ENCODE measurements at places on chromosomes 5 and 9. TPM values are rescaled to one million over a fixed set of nuclear protein-coding genes. Genes with fewer than 3 reads are reported as not detected.

GRCh38 chr5:118857700-118858099 is 130.6 kb downstream of the DTWD2 start:
- H3K27me3 ChIP-seq, result no peaks in the 10 kb centered on the region
- H3K4me1 ChIP-seq, result no peaks in the 10 kb centered on the region
- no peak overlapping the region for H3K27ac ChIP-seq
- DNase-seq, result no peak
- no peaks in the 10 kb centered on the region for H3K36me3 ChIP-seq

DNA sequence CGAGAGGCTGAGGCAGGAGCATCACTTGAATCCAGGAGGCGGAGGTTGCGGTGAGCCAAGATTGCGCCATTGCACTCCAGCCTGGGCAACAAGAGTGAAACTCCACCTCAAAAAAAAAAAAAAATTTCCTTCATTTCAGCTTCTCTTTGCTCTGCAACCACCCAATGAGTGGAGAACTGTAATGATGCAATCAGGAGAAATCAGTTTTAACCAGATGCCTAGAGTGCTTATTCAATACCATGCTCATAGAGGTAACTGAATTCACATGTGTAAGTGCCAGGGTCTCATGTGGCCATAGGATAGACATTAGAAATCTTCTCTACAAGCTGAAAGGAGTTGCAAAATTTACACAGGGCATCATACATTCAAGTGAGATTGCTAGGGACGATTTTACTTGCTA is 70.6 kb downstream of the HMHB1 start:
- H3K4me1 ChIP-seq, result no peaks in the 10 kb centered on the region
- H3K36me3 ChIP-seq, result no peaks in the 10 kb centered on the region
- no peaks in the 10 kb centered on the region for H3K27me3 ChIP-seq
- H3K27ac ChIP-seq, result no peak overlapping the region

GRCh38 chr9:4508907-4509589 is 18.8 kb downstream of the SLC1A1 start:
- no peaks in the 10 kb centered on the region for H3K27me3 ChIP-seq
- no peak overlapping the region for H3K4me3 ChIP-seq
- no peaks in the 10 kb centered on the region for H3K36me3 ChIP-seq

DNA sequence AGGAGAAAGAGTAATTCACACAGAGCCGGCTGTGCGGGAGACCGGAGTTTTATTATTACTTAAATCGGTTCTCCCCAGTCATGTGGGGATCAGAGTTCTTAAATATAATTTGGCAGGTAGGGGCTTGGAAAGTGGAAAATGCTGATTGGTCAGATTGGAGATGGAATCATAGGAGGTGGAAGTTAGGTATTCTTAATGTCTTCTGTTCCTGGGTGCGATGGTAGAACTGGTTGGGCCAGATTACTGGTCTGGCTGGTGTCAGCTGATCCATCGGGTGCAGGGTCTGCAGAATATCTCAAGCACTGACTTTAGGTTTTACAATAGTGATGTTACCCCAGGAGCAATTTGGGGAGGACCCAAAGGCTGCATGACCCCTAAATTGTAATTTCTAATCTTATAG is 4.6 kb upstream of the CERCAM start:
- H3K36me3 ChIP-seq, result no peaks in the 10 kb centered on the region
- H3K4me1 ChIP-seq, result peaks cover 14% of the 10 kb centered on the region

DNA sequence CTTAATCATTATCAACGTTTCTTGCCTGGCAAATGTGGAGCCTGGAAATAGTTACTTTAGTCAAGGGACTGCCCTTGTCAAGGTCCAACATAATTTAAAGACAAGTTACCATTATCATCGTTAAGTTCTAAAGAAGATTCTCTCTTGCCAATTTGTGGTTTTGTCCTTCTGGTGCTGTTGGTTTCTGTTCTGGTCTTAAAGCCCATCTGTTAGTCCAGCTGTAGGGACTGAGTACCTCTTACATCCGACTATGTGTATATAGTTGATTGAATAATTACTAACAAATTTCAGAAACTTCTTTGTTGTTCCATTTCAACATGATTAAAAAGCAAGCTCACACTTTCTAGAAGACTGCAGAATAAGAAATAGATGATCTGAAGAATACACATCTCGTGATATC is 1854.9 kb downstream of the MAT2B start:
- no peak for DNase-seq
- no peaks in the 10 kb centered on the region for H3K36me3 ChIP-seq
- no peaks in the 10 kb centered on the region for H3K27me3 ChIP-seq

GRCh38 chr5:159951834-159952233 is 35.6 kb downstream of the ADRA1B start:
- no peaks in the 10 kb centered on the region for H3K27me3 ChIP-seq
- no peak for DNase-seq
- no peak overlapping the region for H3K27ac ChIP-seq
- no peaks in the 10 kb centered on the region for H3K4me1 ChIP-seq

- no peak for DNase-seq
- H3K27ac ChIP-seq, result no peak overlapping the region
- H3K27me3 ChIP-seq, result no peaks in the 10 kb centered on the region
- H3K36me3 ChIP-seq, result no peaks in the 10 kb centered on the region
- H3K4me1 ChIP-seq, result peaks cover 25% of the 10 kb centered on the region
Measured at GRCh38 chr9:77883846-77884771, 147.5 kb downstream of the GNAQ start.

DNA sequence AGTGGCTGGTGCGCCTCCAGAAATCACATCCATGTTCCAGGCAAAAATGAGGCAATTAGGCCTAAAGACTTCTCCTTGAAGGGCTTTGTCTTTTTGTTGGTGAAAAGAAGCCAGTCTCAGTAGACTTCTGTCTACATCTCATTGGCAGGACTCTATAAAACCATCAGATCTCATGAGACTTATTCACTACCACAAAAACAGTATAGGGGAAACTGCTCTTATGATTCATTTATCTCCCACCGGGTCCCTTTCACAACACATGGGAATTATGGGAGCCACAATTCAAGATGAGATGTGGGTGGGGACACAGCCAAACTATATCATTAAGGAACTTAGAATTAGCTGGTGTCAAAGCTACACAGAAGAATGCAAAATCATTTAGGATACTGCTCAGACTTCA is 77.7 kb upstream of the SNX2 start:
- H3K36me3 ChIP-seq, result no peaks in the 10 kb centered on the region
- no peaks in the 10 kb centered on the region for H3K27me3 ChIP-seq
- H3K4me1 ChIP-seq, result no peaks in the 10 kb centered on the region
- H3K4me3 ChIP-seq, result no peak overlapping the region
- no peak overlapping the region for H3K27ac ChIP-seq

DNA sequence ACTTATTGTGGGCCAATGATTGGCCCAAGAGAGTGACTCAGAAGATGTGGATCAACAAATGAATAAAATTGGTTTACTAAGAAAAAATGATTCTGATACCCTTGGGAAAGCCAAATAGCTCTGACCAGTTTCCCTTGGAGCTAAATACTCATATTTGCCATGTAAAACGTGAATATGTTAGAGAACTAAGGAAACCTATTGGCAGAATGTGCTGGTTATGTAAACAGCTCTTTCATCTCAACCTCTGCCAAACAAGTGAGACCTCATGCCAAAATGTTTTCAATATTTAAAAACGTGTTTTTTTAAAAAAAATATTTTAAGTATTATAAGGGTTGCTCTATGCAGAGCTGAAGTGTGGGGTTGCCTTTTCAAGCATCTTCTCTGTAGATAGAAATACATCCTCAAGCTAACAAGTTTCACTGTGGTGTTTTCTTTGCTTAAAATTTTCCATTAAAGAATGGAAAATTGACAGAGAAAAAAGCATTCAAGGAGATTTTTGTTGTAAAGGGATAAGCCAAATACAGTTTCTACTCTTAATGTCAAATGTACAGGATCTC is 186.9 kb upstream of the TUT7 start:
- H3K27ac ChIP-seq, result no peak overlapping the region
- H3K27me3 ChIP-seq, result no peaks in the 10 kb centered on the region
- H3K4me1 ChIP-seq, result no peaks in the 10 kb centered on the region
- H3K36me3 ChIP-seq, result no peaks in the 10 kb centered on the region
- no peak for DNase-seq

GRCh38 chr9:114516913-114517312 is 11.6 kb upstream of the WHRN start:
- no peaks in the 10 kb centered on the region for H3K36me3 ChIP-seq
- H3K4me1 ChIP-seq, result no peaks in the 10 kb centered on the region
- no peak overlapping the region for H3K4me3 ChIP-seq
- DNase-seq, result no peak
- H3K27me3 ChIP-seq, result peaks cover 6% of the 10 kb centered on the region

- H3K36me3 ChIP-seq, result no peaks in the 10 kb centered on the region
- no peak overlapping the region for H3K4me3 ChIP-seq
- DNase-seq, result peak; percentile 89
- H3K4me1 ChIP-seq, result peaks cover 11% of the 10 kb centered on the region
- H3K27ac ChIP-seq, result peak overlapping the region; percentile 31
Measured at GRCh38 chr5:150599917-150600511, 40.4 kb upstream of the SYNPO start.

GRCh38 chr9:26677965-26678706 is 214.5 kb downstream of the CAAP1 start:
- DNase-seq, result no peak
- H3K27me3 ChIP-seq, result no peaks in the 10 kb centered on the region
- H3K27ac ChIP-seq, result no peak overlapping the region
- H3K4me3 ChIP-seq, result no peak overlapping the region
- no peaks in the 10 kb centered on the region for H3K36me3 ChIP-seq

GRCh38 chr5:165349735-165350134 is 1844.3 kb downstream of the MAT2B start:
- H3K27ac ChIP-seq, result no peak overlapping the region
- no peaks in the 10 kb centered on the region for H3K27me3 ChIP-seq
- no peak for DNase-seq

DNA sequence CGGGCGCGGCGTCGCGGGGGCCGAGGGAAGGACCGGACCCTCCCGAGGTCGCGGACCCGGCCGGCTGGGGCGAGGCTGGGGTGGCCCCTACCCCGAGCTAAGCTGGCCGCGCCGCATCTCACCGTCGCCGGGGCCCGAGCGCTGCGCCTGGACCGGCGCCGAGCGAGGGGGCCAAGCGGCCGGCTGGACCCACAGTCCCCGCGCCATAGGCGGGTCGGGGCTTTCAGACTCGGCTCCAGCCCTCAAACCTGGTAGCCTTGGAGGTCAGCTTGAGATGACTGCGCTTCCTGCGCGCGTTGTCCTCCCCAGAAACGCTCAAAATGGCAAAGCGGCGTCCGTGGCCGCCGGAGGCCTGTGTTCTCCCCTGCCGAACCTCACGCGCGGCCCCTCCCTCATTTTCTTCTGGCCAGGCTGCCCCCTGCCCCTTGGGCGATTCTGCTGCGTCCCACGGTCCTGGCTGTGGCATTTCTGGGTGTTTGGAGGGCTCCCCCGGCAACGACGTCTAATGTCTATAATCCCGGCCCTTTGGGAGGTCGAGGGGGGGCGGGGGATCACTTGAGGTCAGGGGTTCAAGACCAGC is 8.7 kb upstream of the GRIN1 start:
- H3K27ac ChIP-seq, result peak overlapping the region; percentile 85
- H3K27me3 ChIP-seq, result no peaks in the 10 kb centered on the region
- peak; percentile 59 for DNase-seq
- peak overlapping the region; percentile 77 for H3K4me3 ChIP-seq
- H3K4me1 ChIP-seq, result peaks cover 26% of the 10 kb centered on the region

DNA sequence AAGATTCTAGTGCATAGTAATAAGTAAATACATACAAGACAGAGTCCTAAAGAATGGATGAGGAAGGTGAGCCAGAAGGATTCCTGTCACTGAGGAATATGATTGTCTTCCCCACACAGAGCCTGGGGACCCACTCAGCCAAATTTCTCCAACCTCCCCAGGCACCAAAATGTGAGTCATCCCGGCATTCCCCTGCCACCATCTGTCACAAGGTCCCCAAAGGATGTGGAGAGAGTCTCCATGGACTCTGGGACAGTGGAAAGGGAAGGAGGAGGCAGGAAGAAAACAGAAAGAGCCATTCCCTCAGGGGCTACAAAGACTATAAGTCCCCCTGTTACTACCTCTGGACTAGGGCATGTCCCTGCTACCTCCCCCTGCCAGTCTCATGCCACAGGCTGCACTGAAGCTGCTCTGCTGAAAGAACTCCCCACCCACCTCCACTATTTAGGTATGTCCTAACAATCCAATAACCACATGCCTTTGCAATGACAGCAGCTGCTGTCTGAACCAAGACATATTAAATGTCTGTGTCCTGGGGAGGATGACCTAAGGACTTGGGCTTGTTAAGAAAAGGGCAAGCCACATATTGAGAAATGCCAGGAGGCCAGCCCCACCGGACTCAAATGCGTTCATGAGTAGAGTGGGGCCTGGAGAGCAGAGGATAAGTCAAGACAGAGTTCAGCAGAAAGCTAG is 10.7 kb upstream of the OR5C1 start:
- H3K27me3 ChIP-seq, result no peaks in the 10 kb centered on the region
- H3K36me3 ChIP-seq, result no peaks in the 10 kb centered on the region
- H3K4me1 ChIP-seq, result no peaks in the 10 kb centered on the region
- no peak overlapping the region for H3K27ac ChIP-seq

DNA sequence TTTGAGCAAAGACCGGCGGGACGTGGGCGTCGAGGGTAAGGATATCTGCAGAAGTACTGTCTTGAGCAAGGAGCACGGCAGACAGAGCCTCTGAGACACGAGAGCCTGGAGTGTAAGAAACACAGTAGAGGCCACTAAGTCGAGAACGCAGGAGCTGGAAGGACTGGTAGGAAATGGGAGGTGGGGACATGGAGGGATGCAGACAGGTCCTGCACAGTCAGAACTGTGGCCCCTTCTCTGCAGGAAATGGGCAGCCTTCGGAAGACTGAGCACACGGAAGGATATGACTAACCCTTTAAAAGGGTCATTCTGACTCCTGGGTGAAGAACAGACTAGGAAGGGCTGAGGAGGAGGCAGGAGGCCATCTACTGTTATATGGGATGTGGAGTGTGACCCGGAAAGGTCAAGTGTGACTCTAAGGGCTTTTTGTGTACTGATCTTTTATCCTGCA is 1.4 kb upstream of the CAMSAP1 start:
- peaks cover 30% of the 10 kb centered on the region for H3K4me1 ChIP-seq
- H3K27ac ChIP-seq, result peak overlapping the region; percentile 82
- DNase-seq, result peak; percentile 71
- peaks cover 3% of the 10 kb centered on the region for H3K36me3 ChIP-seq

- H3K4me3 ChIP-seq, result no peak overlapping the region
- no peak overlapping the region for H3K27ac ChIP-seq
- no peak for DNase-seq
- no peaks in the 10 kb centered on the region for H3K27me3 ChIP-seq
Measured at GRCh38 chr9:117523531-117524153, 108.8 kb upstream of the ASTN2 start.

The TERT gene
- total RNA-seq, result not detected

The GHR gene
- 6.6 TPM for total RNA-seq

The LECT2 gene
- not detected for total RNA-seq

The WWC1 gene
- 94.2 TPM for total RNA-seq

The KIF2A gene
- 23.4 TPM for total RNA-seq

The ROPN1L gene
- 1.9 TPM for total RNA-seq

The SLC6A3 gene
- total RNA-seq, result 0.52 TPM

The NUTM2F gene
- total RNA-seq, result not detected

The FOXI1 gene
- not detected for total RNA-seq

The FBN2 gene
- total RNA-seq, result 0.58 TPM

The SET gene
- 227 TPM for total RNA-seq

The OR1L8 gene
- total RNA-seq, result not detected
